ENCODE measurements at places on chromosomes 12 and 14. TPM values are rescaled to one million over a fixed set of nuclear protein-coding genes. Genes with fewer than 3 reads are reported as not detected.

PSMC6 gene
- total RNA-seq, result 156 TPM

FAR2 gene
- total RNA-seq, result 12.6 TPM

SOCS4 gene
- total RNA-seq, result 33.0 TPM

AMHR2 gene
- 0.15 TPM for total RNA-seq

CACNA2D4 gene
- 2.7 TPM for total RNA-seq

CBLN3 gene
- total RNA-seq, result 0.12 TPM

PDZRN4 gene
- total RNA-seq, result not detected

MYF5 gene
- total RNA-seq, result not detected

LRCOL1 gene
- not detected for total RNA-seq

PPHLN1 gene
- total RNA-seq, result 117 TPM

GALNT6 gene
- 0.10 TPM for total RNA-seq

TRIP11 gene
- 18.8 TPM for total RNA-seq

IL31 gene
- not detected for total RNA-seq

PTPRQ gene
- 7.4 TPM for total RNA-seq

SAMD15 gene
- 1.0 TPM for total RNA-seq

MIP gene
- total RNA-seq, result not detected

DNA sequence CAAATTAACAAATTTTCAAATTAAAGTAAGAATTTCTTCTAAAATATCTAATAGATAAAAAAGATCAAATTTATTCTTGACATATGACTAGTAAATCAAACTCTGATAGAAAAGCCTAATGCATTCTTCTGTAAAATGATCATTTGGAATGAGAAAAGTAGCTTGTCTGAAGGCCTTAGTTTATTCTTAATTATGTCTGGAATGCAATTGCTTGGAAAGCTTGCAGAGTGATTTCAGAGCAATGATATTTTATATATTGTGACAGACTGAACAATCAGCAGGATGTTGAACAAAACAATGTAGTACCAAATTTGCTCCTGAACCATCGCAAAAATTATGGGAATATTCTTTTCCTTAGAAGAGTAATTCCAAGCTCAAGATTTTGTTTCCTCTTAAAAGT is 789.6 kb upstream of the NOVA1 start:
- H3K36me3 ChIP-seq, result no peaks in the 10 kb centered on the region
- H3K4me1 ChIP-seq, result no peaks in the 10 kb centered on the region
- H3K4me3 ChIP-seq, result no peak overlapping the region
- no peaks in the 10 kb centered on the region for H3K27me3 ChIP-seq
- DNase-seq, result no peak
- no peak overlapping the region for H3K27ac ChIP-seq

GRCh38 chr12:28223025-28223554 is 32.8 kb downstream of the CCDC91 start:
- no peaks in the 10 kb centered on the region for H3K36me3 ChIP-seq
- H3K27me3 ChIP-seq, result no peaks in the 10 kb centered on the region
- no peak overlapping the region for H3K4me3 ChIP-seq
- H3K4me1 ChIP-seq, result no peaks in the 10 kb centered on the region
- no peak for DNase-seq

- no peak overlapping the region for H3K4me3 ChIP-seq
- H3K27ac ChIP-seq, result no peak overlapping the region
- no peaks in the 10 kb centered on the region for H3K36me3 ChIP-seq
- no peak for DNase-seq
- no peaks in the 10 kb centered on the region for H3K27me3 ChIP-seq
- H3K4me1 ChIP-seq, result no peaks in the 10 kb centered on the region
Measured at GRCh38 chr12:80262346-80262745, 163.0 kb downstream of the OTOGL start.

GRCh38 chr12:52903855-52904508 is 894 bp downstream of the KRT8 start:
- H3K4me3 ChIP-seq, result peak overlapping the region; percentile 45
- H3K27me3 ChIP-seq, result no peaks in the 10 kb centered on the region
- DNase-seq, result peak; percentile 51
- H3K36me3 ChIP-seq, result no peaks in the 10 kb centered on the region
- H3K4me1 ChIP-seq, result no peaks in the 10 kb centered on the region

DNA sequence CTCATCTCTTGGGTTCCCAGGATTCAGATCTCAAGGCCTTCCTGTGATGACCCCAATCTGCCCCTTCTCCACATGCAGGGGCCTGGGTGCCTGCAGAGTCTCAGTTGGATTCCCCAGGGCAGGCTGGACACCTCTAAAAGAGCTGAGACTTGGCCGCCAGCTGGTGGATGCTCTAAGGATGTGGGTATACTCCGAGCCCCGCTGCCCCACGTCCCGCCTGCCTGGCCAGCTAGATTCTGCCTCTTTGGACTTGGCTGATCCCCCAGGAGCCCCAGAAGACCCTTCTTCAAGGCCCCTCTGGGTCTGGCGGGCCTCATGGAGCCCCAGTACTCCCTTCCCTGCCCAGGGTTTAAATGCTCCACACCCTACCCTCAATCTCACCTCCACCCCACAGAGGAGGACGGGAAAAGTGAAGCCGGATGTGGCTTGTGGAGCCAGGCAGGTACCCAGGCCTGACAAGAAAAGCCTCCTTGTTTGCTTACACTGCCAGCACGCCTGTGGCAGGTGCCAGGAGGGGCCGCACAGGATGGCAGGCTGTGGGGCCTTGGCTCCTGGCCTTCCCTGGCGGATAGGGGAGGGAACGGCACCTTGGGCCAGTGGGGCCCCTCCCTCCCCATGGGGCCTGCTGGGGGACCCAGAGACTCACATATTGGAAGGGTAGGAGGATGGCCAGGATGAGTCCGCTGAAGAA is 15.1 kb downstream of the FAIM2 start:
- no peak for DNase-seq
- no peak overlapping the region for H3K27ac ChIP-seq
- H3K36me3 ChIP-seq, result no peaks in the 10 kb centered on the region
- no peaks in the 10 kb centered on the region for H3K4me1 ChIP-seq
- peaks cover 17% of the 10 kb centered on the region for H3K27me3 ChIP-seq
- no peak overlapping the region for H3K4me3 ChIP-seq

- no peak overlapping the region for H3K27ac ChIP-seq
- DNase-seq, result no peak
- H3K4me1 ChIP-seq, result 0 out of 2 replicates have a peak, but pooled peaks cover 3% of the 10 kb centered on the region
- no peak overlapping the region for H3K4me3 ChIP-seq
- no peaks in the 10 kb centered on the region for H3K36me3 ChIP-seq
Measured at GRCh38 chr12:56591961-56592360, 38.2 kb downstream of the BAZ2A start.

DNA sequence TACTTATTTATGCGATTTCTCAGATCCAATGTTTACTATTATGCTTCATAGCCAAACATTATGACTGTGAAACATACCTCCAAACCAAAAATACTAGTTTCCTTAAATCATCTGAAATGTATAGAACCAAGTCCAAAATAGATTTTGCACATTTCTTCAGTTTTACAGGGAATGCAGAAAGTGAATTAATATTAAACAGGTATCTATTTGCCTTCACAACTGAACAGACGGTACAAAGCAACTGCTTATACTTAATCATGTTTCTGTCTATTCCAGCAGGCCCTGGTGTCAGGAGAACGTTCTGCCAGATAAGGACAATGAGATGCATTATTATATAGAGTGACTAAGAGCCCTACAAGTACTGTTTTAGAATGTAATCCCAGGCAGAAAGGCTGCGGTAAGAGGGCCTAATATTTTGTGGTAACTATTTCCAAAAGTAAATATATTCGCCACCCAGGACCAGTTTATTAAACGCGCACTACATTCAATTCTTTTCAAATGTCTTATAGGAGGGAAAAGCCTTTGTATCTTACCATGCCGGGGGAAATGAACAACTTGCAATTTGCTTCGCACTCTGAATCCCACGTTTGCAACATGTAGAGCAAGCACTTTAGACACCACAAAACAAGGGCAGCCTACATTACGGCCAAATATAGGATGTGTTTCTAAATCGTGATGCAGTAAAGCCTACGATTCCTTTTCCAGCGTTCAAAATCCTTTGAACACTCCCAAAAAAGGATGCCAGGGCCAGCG is 1.5 kb downstream of the CORO1C start:
- H3K27ac ChIP-seq, result peak overlapping the region; percentile 91
- H3K4me3 ChIP-seq, result peak overlapping the region; percentile 95
- H3K27me3 ChIP-seq, result no peaks in the 10 kb centered on the region
- DNase-seq, result peak; percentile 71

DNA sequence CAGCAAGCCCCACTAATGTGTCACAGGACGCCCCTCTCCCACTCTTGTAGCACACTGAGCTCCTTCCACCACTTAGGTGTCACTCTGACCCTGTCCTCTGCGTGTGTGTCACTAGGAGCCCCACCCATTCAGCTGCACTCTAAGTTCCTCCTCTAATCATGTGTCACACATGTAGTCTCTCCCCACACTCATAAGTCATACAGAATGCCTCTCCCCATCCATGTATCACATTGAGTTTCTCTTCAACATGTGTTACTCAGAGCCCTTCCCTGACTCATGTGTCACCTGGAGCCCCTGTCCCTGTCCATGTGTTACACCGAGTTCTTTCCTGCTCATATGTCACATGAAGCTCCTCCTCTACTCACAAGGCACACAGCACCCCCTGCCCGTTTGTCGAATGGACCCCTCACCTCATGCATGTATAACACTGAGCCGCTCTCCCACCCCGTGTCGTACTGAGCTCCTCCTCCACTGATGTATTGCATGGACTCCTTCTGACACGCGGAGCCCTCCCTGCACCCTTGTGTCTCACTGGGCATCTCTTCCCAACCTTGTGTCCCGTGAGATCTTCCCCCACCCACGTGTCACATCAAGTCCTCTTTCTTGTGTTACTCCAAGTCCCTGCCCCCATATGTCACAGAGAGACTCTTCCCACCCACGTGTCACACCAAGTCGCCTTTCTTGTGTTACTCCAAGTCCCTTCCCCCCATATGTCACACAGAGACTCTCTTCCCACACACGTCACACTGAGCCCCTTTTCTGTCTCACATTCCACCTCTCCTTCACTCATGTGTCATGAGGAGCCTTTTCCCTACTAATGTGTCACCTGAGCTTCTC is 31.0 kb downstream of the RTL1 start:
- H3K27me3 ChIP-seq, result no peaks in the 10 kb centered on the region
- no peak overlapping the region for H3K27ac ChIP-seq
- no peak overlapping the region for H3K4me3 ChIP-seq
- no peaks in the 10 kb centered on the region for H3K4me1 ChIP-seq

GRCh38 chr12:31783996-31784645 is 55.3 kb upstream of the AMN1 start:
- no peaks in the 10 kb centered on the region for H3K4me1 ChIP-seq
- H3K27me3 ChIP-seq, result no peaks in the 10 kb centered on the region
- H3K4me3 ChIP-seq, result no peak overlapping the region
- no peak overlapping the region for H3K27ac ChIP-seq

- H3K36me3 ChIP-seq, result peaks cover 42% of the 10 kb centered on the region
- H3K4me1 ChIP-seq, result peaks cover 23% of the 10 kb centered on the region
- no peak overlapping the region for H3K4me3 ChIP-seq
- H3K27me3 ChIP-seq, result no peaks in the 10 kb centered on the region
Measured at GRCh38 chr12:124011435-124012115, 38.6 kb downstream of the ZNF664 start.

- no peak overlapping the region for H3K27ac ChIP-seq
- DNase-seq, result no peak
- no peaks in the 10 kb centered on the region for H3K27me3 ChIP-seq
- H3K4me3 ChIP-seq, result no peak overlapping the region
Measured at GRCh38 chr12:110733089-110733715, 9.5 kb downstream of the PPP1CC start.

- H3K4me3 ChIP-seq, result no peak overlapping the region
- H3K36me3 ChIP-seq, result no peaks in the 10 kb centered on the region
- DNase-seq, result no peak
- H3K27me3 ChIP-seq, result no peaks in the 10 kb centered on the region
Measured at GRCh38 chr12:67797185-67797741, 148.7 kb downstream of the DYRK2 start.

GRCh38 chr12:52007158-52007921 is 594 bp downstream of the TAMALIN start:
- peak; percentile 44 for DNase-seq
- H3K27me3 ChIP-seq, result no peaks in the 10 kb centered on the region
- no peaks in the 10 kb centered on the region for H3K36me3 ChIP-seq
- H3K27ac ChIP-seq, result no peak overlapping the region

GRCh38 chr12:116402163-116402939 is 124.9 kb upstream of the MED13L start:
- no peaks in the 10 kb centered on the region for H3K27me3 ChIP-seq
- H3K4me3 ChIP-seq, result no peak overlapping the region
- no peak overlapping the region for H3K27ac ChIP-seq

DNA sequence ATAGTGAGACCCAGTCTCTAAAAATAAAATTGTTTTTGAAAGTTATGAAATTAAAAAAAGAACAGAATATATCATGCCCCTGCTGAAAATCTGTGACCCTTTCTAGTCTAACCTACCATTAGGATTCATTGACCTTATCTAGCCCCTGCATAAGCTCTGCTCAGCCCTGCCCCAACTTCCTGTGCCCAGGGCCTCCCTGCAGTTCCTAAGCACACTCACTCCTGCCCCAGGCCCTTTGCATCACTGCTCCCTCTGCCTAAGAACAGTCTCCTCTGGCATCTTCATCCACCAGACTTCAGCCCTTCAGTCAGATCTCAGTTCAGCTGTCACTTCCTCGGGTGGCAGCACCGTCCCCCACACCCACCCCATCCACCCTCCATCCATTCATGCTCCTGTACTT is 55.4 kb downstream of the SCARB1 start:
- no peak overlapping the region for H3K27ac ChIP-seq
- H3K4me1 ChIP-seq, result no peaks in the 10 kb centered on the region
- DNase-seq, result no peak
- H3K27me3 ChIP-seq, result no peaks in the 10 kb centered on the region
- no peak overlapping the region for H3K4me3 ChIP-seq
- no peaks in the 10 kb centered on the region for H3K36me3 ChIP-seq

DNA sequence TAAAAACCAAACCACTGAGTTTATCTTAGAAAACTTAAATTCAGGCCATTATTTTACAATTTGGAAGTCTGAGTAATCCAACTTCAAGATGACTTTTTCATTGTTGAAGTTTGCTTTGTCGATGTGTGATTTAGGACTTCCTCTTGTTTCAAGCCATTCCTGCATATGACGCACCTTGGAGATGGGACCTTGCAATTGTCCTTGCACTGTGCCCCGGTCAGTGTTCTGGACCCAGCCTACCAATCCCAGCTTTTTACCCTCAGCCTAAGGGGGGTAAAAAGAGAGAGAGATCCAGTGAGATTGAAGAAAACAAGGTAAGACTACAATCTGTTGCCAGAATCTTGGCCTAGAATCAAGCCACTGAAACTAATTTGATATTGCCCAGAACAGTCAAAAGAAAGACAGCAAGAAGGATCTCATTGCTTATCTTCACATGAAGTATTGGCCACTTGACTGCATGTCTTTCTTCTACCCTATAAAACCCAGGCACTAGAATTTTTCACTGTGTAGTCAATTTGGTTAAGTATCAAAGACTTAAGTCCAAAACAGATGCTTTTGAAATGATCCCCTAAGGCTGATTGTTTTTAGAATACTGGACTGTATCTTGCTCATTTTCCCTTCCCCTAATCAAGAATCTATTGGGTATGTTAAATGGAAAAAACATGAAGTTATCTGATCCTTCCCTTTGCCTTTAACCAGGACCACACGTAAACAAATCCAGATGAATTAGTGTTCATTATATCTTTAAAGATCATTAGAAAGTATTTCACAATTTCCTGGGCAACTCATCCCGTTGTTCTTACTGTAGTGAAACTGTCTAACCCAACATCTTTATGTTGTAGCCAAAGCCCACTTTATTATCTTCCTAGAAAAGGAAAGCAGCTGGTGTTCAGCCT is 2.4 kb upstream of the MLH3 start:
- H3K27me3 ChIP-seq, result no peaks in the 10 kb centered on the region
- H3K4me1 ChIP-seq, result no peaks in the 10 kb centered on the region
- DNase-seq, result no peak

Measured in SJCRH30 (cell line).